Pulmonary artery endothelial cell (primary cell): ENCODE measurements at places on chromosomes 11 and 22.
A peak's percentile ranks its signal among the peaks of the same experiment; 100 is the strongest.

GRCh38 chr11:61842528-61842820, 14.4 kb downstream of the FADS2 start:
- no peak for DNase-seq

- no peak for DNase-seq
These were observed 61.8 kb downstream of the MCHR1 start for GRCh38 chr22:40741116-40741515.

GRCh38 chr11:133903056-133903455, 53.7 kb downstream of the IGSF9B start:
- DNase-seq: no peak

- DNase-seq: peak; percentile 90
These were observed 8.4 kb downstream of the FAM118A start for GRCh38 chr22:45318168-45318557.

GRCh38 chr11:80186692-80187091, 745.9 kb upstream of the TENM4 start:
- no peak for DNase-seq

DNA sequence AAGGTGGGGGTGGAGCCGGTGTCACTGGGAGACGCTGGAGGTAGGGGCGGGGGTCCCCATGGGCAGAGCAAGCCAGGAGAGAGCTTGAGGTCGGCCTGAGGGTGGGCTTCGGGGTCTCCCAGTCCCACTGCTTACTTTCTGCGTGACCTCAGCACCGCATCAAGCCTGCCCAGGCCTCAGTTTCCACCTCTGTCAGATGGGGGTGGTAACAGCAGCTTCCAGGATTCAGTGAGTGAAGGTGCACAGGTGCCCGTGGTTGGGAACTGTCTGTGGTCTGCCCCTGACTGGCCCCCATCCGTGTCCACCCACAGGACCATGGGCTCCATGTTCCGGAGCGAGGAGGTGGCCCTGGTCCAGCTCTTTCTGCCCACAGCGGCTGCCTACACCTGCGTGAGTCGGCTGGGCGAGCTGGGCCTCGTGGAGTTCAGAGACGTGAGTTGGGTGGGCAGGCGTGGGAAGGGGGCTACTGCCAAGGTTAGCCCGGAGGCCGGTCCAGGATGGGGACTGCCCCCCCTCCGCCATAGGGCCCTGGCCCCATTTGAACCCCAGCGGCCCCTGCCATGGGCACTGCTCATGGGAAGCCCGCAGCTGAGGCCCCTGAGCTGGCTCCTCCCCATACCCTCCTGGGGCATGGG, 2.2 kb downstream of the TCIRG1 start:
- no peak for DNase-seq

- no peak for DNase-seq
These were observed 453.6 kb downstream of the TMEM135 start for GRCh38 chr11:87491381-87491780.

- DNase-seq: no peak
These were observed at the start of gene MAP6 for GRCh38 chr11:75668451-75669297. Gene MAP6, minus strand, starts transcription at chr11:75669038. Its CDS starts 669 bp downstream, at chr11:75668369.

GRCh38 chr22:36830601-36831000, 13.8 kb upstream of the PVALB start:
- DNase-seq: no peak

DNA sequence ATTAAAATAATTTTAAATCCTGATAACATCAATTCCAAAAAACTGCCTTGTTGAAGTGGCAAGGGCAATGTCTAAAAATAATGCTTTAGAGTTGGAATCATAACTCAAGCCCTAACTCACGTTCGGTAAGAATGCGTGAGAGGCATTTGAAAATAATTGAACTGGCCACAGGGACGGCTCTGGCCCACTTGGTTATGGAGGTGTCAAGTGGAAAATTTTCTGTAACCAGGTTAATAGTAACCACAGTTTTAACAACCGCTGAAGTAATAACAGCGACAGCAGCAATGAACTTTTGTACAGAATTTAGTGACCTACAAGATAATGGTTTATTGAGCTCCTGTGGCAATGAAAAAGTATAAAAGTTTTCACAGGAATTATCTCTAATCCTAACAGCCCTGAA, 79.4 kb downstream of the ETS1 start:
- DNase-seq: no peak

GRCh38 chr22:23537416-23537815, 42.7 kb downstream of the IGLL1 start:
- DNase-seq: no peak
